Activated T-helper 1 cell treated with anti-CD3 and anti-CD28 coated beads, Interleukin-2, amount 50 U/mL, for 16 hours (primary cell): ENCODE measurements at places on chromosomes 5 and 9.

DNA sequence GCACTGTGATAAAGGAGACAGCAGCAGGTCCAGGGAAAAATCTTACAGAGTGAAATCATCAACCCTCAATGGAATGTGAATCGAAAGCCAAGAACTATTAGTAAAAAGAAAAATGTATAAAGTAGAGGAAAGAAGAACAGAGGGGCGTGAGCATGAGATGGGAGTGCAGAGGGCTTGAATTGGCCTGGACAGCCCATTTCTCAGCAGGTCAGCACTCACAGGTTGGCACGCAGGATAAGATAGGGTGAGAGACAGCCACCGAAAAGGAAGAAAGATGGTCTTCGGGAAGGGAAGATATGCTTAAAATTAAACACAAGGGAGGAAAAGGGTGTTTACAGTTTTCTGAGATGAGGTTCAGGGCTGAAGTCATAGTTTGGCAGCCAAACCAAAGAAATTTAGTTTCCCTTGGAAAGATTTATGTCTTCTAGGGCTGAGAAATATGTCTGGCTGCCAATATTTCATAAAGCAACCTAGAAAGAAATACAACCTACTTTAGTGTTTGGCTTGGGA, 524.7 kb downstream of the SPATA31D1 start:
- DNase-seq, result no peak

DNA sequence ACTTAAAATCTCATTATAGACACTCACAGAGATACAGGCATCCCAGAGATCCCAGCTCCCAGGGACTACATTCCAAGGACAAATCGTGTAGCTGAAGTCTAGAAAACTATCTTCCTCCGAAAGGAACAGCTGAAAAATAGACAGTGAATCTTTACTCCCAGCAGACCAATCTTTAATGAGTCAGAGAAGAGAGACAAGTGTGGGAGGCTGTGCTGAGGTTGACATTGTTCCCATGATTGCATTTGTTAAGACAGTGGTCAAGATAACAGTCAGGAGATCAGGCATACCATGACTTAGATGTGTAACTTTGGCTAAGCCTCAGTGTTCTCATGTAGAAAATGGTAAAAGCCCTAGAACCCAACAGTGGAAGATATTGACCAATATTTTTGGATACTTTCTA, 120.7 kb downstream of the PAPPA start:
- DNase-seq, result no peak

- DNase-seq, result no peak
Measured at GRCh38 chr5:56402266-56403220, 169.4 kb upstream of the ANKRD55 start.

DNA sequence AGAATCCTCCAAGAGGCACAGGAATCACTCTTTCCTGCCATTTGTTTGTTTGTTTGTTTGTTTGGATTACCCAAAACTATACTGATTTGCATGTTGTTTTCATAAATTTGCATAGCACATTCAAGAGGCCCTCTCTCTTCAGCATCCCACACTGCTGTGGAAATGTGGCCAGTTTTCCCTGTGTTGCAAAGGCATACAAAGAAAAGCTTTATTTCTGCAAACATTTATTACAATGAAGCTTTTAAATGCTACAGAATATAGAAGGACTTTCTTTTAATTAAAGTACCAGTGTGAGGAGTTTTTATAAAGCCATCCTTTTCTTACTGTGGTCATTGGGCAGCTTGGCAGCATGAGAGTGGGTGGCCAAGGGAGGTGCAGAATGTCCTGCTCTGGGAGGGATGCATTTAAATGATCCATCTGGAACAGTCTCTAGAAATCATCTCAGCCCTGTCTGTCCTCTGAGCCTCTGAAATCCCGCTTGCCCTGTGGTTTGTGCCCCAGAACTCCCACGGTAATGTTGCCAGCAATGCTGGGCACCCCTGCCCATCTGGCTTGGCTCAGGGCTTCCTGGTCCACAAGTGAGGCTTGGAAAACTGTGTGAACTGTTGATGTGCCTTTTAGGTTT, 356.8 kb upstream of the KIF2A start:
- no peak for DNase-seq

- no peak for DNase-seq
Measured at GRCh38 chr9:76932757-76933156, 26.8 kb upstream of the PRUNE2 start.

- DNase-seq, result no peak
Measured at GRCh38 chr5:1943481-1943880, 60.8 kb upstream of the IRX4 start.

DNA sequence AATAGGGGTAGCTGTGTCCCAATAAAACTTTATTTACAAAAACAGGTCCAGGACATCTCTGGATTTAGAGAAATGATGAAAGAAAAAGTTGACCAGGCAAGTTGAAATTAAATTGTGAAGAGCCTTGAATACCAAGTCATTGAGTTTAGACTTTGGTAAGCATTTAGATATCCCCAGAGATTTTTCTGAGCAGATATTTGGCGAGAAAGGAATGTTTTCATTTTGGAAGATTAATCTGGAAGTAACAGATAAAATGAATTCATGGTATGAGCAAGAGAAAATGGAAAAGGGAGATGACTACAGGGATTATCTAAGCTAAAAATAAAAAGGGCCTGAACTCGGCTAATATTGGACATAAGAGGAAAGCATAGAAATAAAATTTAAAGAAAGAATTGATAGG, 157.6 kb downstream of the ACTL7B start:
- DNase-seq, result no peak

DNA sequence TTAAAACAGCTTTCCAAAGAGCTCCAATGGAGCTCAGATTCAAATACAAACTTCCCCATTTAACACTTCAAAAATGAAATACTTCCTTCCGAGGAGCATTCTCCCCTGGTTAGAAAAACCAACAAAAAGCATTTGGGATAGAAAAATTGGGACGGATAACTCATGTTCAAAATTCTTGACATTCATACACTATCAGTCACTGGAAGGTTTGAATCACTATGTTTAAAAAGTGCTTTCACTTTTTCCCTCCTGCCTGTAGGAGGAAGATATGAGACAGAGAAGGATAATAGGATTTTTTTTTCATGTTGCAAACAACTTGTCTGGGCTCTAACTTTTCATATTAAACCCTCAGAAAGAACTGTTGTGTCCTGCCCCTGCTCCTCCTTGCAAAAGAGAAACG, 412.0 kb downstream of the ACTL7B start:
- no peak for DNase-seq

DNA sequence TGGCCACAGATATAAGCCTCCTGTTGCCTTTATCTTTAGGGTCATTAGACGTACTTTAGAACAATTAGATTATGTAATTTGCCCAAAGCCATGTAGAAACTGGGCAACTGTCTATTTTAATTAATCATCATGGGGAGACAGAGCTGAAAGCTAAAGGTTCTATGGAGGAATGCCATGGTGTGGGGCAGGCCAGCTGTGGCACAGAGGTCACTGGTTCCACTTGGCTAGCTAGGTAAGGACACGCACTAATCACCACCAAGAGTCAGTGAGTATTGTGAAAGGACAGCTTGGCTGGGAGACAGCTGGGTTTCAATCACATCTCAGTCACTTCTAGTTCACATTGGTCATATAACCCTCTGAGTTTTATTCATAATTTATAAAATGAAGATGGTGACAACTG, 81.7 kb downstream of the HMHB1 start:
- no peak for DNase-seq

DNA sequence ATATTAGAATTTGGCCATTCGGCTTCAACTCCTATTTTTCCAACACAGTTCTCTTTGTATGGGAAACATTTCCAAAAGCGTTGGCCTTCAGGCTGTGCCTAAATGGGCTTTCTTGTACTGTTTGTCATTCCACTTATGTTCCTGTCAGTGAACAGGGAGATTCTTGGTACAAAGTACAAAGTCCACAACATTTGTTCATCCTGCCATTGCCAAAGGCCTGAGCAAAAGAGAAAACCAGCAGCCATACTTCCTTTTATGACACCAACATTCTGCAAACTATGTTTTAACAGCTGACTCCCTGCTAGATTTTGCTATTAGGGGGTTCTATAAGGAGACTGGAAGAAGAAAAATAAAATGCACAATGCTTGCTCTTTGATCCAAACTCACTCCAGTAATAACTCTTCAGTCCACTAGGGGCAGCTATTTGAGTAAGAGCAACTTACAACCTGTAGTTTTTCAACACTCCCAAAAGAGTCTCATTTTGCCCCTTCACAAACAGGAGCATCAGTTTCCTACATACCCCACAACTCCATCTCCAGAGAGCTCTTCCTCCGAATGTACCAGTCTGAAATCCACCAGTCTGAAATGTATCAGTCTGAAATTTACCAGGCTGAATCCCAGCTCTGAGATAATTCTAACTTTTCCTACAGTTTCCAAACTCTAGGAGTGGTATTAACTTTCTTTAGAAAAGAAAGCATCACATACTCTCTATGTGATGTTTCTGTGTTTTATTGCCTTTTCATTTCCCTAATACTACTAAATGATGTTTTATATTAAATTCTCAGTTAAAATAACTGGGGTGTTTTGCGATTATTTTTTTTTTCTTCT, 693.8 kb downstream of the DNAH5 start:
- DNase-seq, result no peak

- no peak for DNase-seq
Measured at GRCh38 chr9:122355336-122355875, 15.4 kb upstream of the PTGS1 start.

GRCh38 chr5:3602785-3603502, 7.3 kb downstream of the IRX1 start:
- DNase-seq, result no peak

GRCh38 chr5:170368586-170368985, 20.6 kb downstream of the KCNMB1 start:
- DNase-seq, result no peak

DNA sequence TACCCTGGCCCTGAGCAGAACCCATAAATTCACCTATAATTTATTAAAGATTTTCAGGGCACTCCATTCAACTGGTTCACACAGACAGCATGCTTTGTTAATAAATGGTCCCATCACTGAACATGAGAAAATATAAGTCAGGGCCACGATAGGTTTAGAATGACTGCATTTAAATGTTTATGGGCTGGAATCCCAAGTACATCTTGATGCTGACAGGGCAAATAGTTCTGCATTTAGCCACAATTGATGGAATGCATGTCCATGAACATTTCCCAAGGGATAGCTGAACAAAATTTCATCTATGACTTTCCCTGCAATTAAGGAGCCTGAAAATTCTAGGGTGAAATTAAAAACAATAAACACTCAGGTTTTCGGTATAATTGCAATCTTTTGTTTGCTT, 124.5 kb downstream of the CAAP1 start:
- no peak for DNase-seq

- DNase-seq, result no peak
Measured at GRCh38 chr5:170303549-170303948, 6.0 kb upstream of the LCP2 start.
